ENCODE measurements at places on chromosomes 13 and 19. TPM values are rescaled to one million over a fixed set of nuclear protein-coding genes. Genes with fewer than 3 reads are reported as not detected.

DNA sequence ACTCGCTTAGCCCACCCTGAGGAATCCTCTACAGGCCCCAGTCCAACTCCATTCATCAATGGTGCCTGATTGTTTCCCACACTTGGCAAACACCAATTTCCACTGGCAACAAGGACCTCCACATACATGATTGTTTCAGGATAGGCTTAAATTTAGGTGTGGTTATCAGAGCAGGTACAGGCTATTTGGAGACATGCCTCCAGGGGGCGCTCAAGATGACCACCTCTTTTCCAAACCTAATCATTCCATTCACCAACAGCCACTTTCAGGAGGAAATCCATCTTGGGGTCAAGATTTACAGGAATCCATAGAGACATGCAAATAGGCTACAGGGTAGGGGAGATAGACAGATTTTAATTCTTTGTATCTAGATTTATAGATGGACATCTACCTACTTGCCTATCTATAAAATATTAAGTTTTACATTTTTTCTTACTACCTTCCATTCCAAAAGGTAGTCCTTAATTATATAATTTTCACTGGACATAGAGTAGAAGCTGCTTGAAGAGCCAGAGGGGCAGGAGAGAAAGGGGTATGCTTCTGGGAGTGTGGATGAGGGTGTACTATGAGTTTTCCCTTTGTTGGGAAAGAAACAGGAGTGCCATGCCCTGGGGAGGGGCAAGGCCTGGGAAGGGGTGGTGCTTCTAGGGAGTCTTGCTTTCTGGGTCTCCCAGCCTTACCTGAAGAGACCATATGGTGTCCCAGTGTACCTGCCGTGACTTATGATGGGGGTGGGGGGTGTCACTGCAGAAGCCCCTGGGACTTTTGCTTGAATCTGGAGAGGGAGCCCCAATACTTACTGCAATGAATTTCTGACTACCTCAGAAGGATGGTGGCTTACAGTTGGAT, 14.1 kb upstream of the PCDH8 start:
- DNase-seq: no peak

Gene ATP1A3
- 0.26 TPM for total RNA-seq

Gene FFAR3
- total RNA-seq: not detected

- no peak for DNase-seq
These were observed 96.6 kb downstream of the COL4A2 start for GRCh38 chr13:110403721-110404120.

GRCh38 chr19:45768655-45768983, 433 bp downstream of the SIX5 start:
- DNase-seq: no peak

Gene OR7A5
- 0.67 TPM for total RNA-seq

Gene ZNF253
- 12.9 TPM for total RNA-seq

- no peak for DNase-seq
These were observed 62.9 kb upstream of the KLF2 start for GRCh38 chr19:16261584-16262368.

Gene NOVA2
- not detected for total RNA-seq

DNA sequence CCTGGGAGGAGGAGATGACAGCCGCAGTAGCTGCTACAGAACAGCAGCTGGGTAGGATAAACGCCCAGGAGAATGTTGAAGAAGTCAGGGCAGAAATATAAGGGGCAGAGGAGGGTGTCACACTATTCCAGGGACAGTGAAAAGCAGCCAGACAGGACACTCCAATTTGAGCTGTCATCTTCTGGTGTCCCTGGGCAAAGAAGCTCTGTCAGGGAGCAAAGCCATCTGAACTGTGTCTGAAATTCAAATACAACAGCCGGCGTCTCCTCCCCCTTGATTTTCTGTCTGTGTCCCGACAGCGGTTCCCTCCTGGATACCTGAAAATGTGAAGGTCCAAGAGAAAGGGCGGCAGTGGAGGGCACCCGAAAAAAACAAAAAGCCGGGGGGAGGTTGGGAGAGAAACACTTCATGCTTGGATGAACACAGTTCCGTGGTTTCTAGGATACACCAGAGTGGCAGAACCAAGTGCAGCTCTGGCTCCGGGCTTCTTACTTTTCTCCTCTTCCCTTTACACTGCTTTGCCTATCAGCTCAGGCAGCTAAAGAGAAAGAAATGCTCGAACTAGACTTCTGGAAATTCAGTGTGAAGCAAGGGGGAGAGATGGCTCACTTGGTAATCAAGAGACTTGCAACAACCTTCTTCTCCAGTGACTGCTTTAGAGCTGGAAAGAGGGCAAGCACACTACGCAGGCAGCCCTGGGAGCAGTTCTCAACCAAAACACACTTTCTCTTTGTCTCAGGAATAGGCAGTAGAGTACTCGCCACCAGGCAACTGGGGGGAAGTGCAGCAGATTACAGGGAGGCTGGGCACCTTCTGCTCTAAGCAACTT, 465.6 kb downstream of the ITGBL1 start:
- no peak for DNase-seq

DNA sequence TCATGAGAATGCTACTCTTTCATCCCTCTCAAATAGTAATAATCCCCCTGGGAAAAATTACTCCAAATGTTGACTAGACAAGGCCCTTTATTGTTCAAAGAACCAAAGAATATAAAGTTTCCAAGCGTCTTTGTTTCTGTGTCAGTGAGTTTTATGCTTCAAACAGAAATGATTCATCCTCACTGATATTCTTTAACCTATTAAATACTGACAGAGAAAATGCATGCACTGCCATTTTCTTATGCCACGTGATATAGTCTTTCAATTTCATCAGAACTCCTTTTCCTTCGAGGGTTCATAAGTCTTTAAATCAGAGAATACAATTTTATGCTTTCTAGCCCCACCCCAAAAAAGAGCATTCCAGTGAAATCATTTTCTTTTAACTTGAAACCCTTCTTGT, 211.6 kb downstream of the SHISA2 start:
- peak; percentile 24 for DNase-seq

GRCh38 chr13:45434556-45435371, 16.6 kb upstream of the SLC25A30 start:
- no peak for DNase-seq

Gene MRPS31
- 22.1 TPM for total RNA-seq

GRCh38 chr13:73058432-73058735, 421 bp upstream of the KLF5 start:
- no peak for DNase-seq

DNA sequence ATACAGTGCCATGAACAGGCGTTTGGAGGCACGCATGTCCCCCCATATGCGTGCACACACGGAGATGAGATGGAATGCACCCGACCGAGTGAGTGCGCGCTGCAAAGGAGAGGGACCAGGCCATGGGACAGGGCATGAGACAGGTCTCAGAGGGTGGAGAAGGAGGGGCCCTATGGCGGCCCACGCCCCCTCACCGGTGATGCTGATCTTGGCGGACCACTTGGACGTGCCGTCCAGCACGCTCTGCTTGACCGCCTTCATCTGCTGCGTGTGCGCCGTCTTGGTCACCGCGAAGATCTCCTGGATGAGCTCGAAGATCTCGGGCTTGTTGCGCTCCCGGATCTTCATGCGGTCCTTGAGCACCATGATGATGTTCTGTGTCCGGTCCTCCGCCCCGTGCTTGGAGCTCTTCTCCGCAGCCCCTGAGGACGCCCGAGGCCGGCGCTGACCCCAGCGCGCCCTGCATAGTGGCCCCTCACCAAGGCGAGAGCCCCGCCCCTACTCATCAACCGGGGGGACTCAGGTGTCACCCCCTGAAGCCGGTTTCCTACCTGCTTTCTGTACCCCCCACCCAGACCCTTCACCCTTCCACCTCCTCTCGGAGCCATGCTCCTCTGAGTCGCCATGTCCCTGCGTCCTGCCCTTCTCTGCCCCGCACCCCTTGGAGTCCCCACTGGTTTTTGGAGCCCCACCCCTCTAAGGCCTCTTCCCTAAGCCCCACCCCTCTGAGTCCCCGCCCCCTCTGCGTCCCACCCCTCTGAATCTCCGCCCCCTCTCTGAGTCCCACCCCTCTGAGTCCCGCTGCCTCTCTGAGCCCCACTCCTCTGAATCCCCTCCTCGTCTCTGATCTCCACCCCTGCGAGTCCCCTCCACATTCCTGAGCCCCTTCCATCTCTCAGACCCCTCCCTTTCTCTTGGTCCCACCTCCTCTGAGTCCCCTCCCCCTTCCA, 40.8 kb downstream of the UNC13A start:
- DNase-seq: no peak

GRCh38 chr13:108528303-108528702, 101.1 kb upstream of the MYO16 start:
- no peak for DNase-seq

DNA sequence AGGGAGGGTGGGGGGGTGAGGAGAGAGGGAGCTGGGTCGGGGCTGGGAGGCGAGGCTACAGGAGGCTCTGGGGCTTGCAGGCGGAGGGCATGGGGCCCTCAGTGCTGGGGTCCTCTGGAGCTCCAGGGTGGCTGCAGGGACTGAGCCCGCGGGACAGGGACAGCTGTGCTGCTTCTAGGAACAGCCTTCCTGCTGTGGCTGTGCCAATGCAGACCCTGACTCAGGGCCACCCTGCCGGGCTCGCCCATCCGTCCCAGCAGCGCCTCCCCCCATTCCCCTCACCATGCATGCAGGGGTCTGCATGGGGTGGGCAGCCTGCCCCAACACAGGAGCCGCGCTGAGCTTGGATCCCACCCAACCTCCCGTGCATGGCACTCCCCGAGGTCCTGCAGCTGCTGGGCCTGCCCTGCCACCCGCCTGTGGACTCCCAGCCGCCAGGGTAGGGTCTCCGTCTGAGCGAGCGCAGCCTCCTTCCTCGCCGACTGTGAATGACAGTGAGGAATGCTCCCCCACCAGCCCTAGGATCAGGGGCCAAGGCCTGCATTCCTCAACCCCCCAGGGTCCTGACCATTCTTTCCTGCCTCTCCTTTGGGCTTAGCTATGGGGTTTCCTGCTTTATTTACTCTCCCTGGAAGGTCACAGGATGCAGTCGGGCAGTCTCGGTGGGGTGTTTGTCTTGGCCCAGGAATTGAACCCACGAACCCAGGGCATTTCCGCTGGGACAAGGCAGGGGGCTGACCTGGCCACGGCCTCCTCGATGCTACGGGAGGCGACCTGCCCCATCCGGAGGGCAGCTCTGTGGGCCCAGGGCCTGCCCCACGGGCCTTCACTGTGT, 23.4 kb downstream of the CEBPG start:
- DNase-seq: no peak

Gene ZNF699
- total RNA-seq: 17.1 TPM

DNA sequence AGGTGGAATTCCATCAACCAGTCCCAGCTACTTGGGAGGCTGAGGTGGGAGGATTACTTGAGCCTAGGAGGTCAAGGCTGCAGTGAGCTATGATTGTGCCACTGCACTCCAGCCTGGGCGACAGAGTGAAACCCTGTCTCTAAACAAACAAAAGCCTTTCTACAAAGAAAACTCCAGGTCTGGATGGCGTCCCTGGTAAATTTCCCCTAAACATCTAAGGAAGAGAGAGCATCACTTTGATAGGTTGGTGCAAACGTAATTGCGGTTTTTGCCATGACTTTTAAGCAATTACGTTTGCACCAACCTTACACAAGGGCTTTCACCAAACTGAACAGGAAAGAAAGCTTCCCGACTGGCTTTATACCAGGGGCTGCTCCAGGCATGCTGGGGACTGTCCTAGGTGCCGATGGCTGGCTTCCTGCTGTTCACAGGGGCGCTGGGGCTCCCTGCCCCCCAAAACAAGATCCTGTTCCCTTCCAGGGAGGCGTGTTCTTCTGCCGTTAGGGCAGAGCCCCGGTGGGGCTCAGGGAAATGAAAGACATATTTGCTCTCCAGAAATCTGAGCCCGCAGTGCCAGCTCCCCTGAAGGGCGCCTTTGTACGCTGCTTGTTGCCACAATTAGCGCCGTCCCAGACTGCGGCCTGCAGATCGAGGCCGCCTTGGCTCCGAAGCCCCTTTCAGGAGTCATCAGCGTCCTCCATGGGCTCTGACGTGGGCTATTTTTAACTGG, 38.7 kb upstream of the KLF2 start:
- no peak for DNase-seq

GRCh38 chr19:11684987-11685675, 53.6 kb downstream of the ZNF823 start:
- DNase-seq: no peak

Gene HSD17B14
- total RNA-seq: 0.59 TPM

DNA sequence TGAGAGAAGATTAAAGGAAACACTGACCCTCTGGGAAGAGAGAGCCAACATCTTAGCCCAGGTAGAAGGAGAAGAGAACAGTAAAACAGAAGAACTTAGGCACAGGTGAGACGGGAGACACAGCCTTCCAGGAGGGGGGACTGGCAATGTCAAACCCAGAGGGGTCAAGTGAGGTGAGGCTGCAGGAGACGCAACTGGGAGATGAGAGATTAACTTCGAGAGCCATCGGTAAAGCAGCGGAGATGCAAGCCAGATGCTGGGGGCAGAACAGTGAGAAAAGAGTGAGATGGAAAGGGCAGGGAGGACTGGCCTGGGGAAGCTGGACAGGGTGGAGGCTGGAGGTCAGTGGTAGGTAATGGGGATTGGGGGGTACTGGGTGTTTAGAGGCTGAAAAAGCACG, 5.2 kb downstream of the INSR start:
- DNase-seq: no peak

Gene WTIP
- total RNA-seq: 22.1 TPM

Gene MISP3
- 3.0 TPM for total RNA-seq

DNA sequence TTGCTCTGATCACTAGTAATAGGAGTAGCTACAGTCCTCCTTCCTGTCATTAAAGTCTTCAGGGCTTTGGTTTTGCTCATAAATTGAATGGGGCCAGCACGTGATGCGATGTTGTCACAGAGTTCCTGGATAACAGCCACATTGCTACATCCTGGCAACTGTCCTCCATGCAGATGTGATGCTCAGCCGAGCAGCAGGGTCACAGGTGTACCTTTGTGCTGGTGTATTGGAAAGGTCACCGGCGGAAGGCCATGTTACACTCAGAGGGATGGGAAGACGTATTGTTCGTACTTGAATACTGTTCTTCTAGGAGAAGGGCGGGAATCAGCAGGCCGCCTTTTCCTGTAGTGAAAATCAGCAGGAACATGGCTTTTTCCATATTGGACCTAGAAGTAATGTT, 713.8 kb upstream of the GPC6 start:
- DNase-seq: no peak

DNA sequence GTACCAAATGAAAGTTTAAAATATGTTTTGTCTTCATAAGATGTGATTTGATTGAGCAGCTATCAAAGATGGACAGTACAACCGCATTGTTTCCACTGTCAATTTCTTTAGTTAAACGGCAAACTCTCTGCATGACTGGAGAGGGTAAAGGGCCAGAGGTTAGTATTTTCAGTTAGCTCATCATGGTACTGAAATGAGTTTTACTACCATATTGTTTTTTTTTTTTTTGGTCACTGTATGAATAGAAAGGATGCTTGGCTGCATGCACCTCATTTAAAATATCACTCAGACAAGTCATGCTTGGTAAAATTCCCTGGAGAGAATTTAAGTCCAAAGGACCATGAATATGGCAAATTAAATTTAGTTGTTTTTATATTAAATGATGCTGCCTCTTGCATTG, 942.1 kb upstream of the SPRY2 start:
- DNase-seq: no peak

GRCh38 chr19:3464587-3465235, 15.6 kb downstream of the SMIM24 start:
- no peak for DNase-seq

GRCh38 chr13:31242367-31242766, 42.6 kb downstream of the B3GLCT start:
- no peak for DNase-seq
